ENCODE measurements at places on chromosomes 5 and 9. TPM values are rescaled to one million over a fixed set of nuclear protein-coding genes. Genes with fewer than 3 reads are reported as not detected.

GRCh38 chr5:179409806-179410205 lies 64.5 kb upstream of the ADAMTS2 start:
- no peak for DNase-seq

DNA sequence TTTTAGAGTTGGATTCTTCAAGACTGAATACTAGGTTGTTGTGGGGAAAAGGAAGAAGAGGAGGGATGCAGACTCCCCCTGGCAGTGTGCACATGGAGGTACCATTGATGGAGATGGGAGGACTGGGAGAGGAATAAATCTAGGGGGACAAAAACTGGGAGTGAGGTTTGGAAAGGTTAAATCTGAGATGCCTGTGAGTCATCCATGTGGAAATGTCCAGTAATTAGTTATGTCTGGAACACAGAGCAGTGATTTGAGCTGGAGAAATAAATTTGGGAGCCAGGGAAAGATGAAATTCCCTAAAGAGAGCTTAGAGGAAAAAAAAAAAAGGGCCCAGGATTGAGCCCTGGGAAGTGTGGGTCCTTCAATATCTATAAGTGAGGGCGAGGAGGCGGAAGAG lies 8.0 kb upstream of the CCIN start:
- DNase-seq, result no peak

The RPL35 gene
- total RNA-seq, result 1,099 TPM

- DNase-seq, result no peak
Observed at GRCh38 chr9:71895117-71895516, 15.9 kb downstream of the ABHD17B start.

The ANKRD34B gene
- not detected for total RNA-seq

The INSL4 gene
- total RNA-seq, result not detected

GRCh38 chr5:178308541-178309092 lies 76.0 kb upstream of the PHYKPL start:
- no peak for DNase-seq

GRCh38 chr9:134320126-134320867 lies 6.0 kb upstream of the RXRA start:
- peak; percentile 49 for DNase-seq

DNA sequence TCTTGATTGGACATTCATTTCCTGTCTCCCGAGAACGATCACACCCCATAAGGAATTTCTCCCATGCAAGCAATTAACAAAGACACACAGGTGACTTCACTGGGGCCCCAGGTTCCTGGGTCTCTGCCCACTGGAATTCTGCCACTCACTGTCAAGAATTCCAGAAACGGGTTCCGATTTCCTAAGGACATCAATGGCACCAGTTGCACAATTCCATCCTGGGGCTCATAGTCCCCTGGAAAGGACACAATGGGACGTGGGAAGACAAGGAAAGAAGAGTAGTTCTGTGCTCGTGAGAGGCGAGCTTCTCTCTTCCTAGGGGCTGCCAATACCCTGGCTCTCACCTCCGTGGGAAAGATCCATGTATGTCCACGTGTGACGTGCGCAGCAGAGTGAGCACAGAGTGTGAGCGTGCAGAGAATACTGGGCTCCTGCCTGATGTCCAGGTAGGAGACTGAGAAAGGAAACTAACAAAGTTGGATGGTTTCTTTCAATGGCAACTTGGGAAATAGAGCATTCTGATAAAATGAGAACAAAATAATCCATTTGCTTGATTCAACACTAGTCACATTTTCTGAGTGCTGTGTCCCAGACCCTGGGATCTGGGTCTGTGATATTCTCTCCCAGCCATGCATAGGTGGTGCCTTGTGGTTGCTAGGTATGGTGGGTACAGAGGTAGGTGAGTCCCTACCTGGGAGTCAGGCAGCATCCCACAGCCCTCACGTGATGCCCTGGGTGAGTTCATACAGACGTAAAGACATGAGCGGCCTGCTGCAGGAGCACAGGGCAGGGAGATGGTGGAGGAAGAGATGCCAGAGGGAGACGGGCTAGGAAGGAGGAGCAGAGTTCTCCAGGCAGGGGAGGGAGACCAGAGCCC lies 159.8 kb downstream of the COL23A1 start:
- DNase-seq, result no peak

The ZDHHC11 gene
- total RNA-seq, result 110 TPM

- no peak for DNase-seq
Observed at GRCh38 chr9:134809826-134810225, 70.8 kb upstream of the FCN2 start.

The C5orf34 gene
- 5.9 TPM for total RNA-seq

DNA sequence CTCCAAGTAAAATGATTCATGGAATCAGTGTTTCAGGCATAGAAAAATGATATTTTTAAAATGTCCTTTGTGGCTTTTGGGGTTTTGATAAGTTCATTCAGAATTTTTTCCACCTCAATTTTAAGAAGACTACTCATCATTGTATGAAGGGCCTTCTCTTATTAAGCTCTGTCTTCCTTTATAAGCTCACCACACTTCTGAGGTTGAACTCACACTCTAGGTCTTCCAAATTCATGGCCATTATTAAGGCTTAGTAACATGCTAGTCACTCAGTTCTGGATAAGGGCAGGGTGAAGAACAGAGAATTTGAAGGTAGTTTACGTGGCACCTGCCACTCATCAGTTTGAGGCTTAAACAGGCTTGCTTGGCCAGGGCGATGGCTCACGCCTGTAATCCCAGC lies 4.2 kb downstream of the MELK start:
- no peak for DNase-seq

The CCNJL gene
- total RNA-seq, result 9.1 TPM

GRCh38 chr5:150734579-150735384 lies 24.0 kb downstream of the DCTN4 start:
- DNase-seq, result no peak

DNA sequence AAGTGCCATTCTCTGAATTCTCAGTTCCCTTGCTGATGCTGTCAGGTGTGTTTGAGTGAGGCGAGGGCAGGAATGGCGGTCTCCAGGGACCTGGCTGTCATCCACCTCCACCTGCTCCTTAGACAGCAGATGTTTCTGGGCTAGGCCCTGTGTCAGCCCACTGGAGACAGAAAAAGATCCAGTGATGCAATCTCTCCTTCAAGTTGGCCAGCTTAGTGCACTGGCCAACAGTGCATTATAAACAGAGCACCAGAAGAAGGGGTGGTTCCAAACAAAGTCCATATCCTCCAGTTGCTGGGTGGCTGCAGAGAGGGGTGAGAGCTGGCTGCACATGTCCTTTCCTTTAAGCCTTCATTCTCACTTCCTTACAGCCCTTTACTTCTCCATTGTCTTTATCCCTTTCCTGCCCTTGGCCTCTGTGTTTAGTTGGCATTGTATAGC lies 26.5 kb downstream of the NANS start:
- no peak for DNase-seq

DNA sequence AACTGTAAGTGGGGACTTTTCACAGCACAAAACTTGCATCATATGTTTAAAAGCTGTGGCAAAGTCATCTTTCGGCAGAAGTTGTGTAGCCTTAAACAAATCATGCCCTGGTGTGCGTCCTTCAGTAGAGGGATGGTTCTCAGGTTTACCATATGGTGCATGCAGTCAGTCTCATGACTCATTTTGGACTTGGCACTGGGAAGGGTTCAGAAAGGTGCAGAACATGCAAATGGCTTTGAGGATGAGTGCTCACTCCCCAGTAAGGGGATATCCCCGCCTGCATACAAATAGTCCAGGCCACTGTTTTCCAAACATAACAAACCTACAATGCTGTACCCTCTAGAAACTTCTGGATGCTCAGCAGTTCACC lies 260.3 kb downstream of the NDUFS4 start:
- DNase-seq, result no peak

DNA sequence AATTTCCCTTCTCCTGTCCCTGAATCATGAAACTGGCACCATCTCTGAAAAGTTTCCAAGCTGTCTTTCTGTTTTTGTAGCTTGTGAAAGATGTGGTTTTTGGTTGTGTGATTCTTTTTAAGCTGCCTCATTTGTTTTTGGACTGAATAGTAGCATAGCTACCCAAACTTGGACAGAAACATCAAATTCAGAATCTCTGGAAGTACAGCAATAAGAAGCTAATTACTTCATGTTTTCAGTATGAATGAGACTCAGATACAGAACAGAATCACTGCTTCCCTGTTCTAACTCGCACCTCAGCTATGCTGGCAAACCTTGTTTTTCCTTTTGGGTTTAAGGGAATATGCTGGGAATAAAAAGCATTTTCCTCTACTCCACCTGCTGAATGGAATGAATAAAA lies 101.0 kb downstream of the FGF1 start:
- no peak for DNase-seq

The MYMK gene
- not detected for total RNA-seq

DNA sequence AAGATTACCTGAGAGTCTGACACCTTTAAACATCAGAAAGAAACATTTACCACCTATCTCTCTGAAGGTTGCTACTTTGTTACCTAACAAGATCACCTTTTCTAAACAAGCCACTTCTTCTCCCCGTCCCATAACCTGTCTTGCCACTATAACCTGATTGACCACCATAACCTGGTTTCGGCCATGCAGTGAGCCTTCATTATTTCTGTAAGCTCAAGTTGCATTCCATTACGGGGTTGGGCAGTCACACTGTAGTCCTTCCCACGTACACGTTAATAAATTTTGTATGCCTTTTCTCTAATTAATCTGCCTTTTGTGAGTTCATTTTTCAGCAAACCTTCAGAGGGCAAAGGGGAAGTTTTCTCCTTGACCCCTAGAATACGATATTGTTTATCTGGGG lies 28.0 kb upstream of the CCNG1 start:
- DNase-seq, result no peak

- DNase-seq, result no peak
Observed at GRCh38 chr5:66892716-66893115, 296.5 kb downstream of the MAST4 start.

The SH3TC2 gene
- 3.3 TPM for total RNA-seq

- no peak for DNase-seq
Observed at GRCh38 chr5:127299678-127300077, 9.1 kb downstream of the MEGF10 start.

The IL3 gene
- not detected for total RNA-seq

GRCh38 chr5:92163906-92164305 lies 780.8 kb upstream of the ARRDC3 start:
- DNase-seq, result no peak

The FCN1 gene
- total RNA-seq, result 31.5 TPM

DNA sequence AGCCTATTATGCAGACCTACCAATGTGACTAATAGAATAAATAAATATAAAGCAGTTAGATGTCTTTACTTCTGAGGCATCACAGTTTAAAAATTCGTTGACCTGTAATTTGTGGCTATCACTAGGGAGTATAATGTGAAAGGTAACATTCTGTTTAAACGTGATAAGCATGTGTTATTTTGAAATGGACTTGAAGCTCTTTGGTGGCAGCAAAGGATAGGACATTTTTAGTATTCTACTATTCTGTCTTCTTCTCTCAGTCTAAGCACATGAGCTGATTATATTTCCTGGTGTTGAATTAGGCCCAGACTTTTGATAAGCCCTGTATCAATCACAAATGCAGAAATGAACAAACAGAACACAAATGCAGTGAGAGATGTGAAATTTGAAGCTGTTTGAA lies 974.0 kb upstream of the CDH10 start:
- no peak for DNase-seq

GRCh38 chr5:133889271-133889905 lies 79.0 kb downstream of the C5orf15 start:
- no peak for DNase-seq

GRCh38 chr5:90866333-90866732 lies 307.7 kb downstream of the ADGRV1 start:
- DNase-seq, result peak; percentile 51

DNA sequence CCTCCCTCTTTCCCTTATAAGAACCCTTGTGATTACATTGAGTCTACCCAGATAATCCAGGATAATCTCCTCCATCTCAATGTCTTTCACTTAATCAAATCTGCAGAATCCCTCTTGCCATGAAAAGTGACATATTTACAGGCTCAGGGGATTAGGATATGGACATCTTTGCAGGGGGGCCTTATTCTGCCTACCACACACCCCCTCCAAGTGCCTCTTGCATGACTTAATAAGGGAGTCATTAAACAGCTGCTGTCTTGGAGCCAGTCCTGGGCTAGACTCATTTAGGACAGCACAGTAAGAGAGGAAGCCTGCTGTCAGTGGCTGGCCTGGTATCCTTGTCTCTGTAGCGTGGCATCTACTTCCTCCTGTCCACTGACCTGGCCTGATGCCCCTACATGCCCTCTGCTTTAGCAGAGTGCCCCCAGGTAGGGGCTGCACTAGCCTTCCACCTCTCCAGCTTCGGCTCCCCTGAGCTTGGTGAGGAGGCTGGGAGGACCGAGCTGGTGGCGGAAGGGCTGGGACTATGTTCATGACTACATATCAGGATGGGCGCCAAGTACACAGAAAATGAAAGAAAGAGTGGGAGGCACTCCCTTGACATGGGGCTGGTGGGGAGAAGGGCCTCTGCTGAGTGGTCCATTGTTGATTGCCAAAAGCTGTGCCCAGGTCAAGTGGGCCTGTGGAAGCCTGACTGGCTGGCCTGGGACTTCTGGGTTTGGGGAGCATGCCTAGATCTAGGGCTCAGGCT lies 17.2 kb downstream of the ENHO start:
- no peak for DNase-seq

- DNase-seq, result no peak
Observed at GRCh38 chr5:24112420-24112819, 532.4 kb downstream of the CDH10 start.

The F2RL2 gene
- total RNA-seq, result 0.49 TPM

The NUDT2 gene
- 11.7 TPM for total RNA-seq

GRCh38 chr5:158884827-158885518 lies 214.7 kb downstream of the EBF1 start:
- DNase-seq, result no peak

GRCh38 chr9:89137542-89138462 lies 40.8 kb downstream of the SHC3 start:
- DNase-seq, result peak; percentile 94

The FAM169A gene
- 2.8 TPM for total RNA-seq

DNA sequence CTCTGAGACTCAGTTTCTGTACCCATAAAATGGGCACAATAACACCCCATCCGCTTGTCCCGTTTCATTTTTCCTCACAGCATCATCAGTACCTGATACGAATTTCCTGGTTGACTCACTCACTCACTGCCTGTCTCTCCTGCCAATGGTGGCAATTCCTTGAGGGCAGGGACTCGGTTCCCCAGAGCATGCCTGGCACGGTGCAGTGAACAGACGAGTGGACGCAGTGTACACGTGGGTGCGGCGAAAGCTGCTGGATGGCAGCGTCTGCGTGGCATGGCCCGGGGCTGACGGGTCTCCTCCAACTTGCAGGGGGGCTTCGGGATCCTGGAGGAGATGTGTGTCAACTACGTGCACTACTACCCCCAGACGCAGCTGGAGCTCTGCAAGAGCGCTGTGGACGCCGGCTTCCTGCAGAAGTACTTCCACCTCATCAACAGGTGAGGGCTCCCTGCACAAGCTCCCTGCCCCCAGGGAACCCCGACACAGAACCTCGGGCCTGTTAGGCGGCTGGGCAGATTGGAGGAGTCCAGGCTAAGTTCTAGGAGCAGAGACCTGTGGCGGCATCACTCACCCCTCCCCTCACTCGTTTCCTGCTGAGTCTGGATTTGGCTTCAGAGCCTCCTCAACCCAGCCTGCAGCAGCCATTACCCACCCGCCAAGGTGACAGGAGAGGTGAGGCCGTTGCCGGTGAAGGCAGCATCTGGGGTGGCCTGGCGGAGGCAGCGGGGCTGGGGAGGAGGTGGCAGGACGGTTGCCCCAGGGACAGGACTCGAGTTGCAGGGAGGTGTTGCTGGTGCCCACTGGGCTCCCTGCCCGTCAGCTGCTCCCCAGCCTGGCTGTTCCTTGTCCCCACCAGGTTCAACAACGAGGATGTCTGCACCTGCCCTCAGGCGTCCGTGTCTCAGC lies 20.3 kb downstream of the DBH start:
- no peak for DNase-seq
